ENCODE measurements at places on chromosomes 11 and 22.

GRCh38 chr11:70191495-70192140, 11.5 kb upstream of the FADD start:
- DNase-seq: no peak

GRCh38 chr11:64787526-64788320, 9.4 kb upstream of the SF1 start:
- DNase-seq: no peak

DNA sequence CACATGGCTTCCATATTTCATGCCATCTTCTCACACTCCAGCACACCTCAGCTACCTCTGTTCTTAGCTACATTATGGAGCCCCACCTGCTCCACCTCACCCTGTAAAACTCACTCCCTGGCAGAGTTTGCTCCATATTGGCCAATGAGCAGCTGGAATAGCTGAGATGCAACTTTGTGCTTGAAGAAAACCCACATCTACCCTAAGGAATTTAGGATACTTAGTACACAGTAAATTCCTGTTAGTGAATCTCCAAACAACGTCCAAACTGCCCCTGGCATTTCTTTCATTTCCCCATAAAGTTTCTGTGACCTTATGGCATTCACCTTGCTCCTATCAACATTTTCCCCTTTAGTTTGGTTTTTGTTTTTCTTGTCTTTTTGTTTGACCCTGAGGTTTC, 2.2 kb upstream of the VWCE start:
- DNase-seq: no peak

GRCh38 chr11:17005646-17006045, 8.6 kb downstream of the PLEKHA7 start:
- no peak for DNase-seq

DNA sequence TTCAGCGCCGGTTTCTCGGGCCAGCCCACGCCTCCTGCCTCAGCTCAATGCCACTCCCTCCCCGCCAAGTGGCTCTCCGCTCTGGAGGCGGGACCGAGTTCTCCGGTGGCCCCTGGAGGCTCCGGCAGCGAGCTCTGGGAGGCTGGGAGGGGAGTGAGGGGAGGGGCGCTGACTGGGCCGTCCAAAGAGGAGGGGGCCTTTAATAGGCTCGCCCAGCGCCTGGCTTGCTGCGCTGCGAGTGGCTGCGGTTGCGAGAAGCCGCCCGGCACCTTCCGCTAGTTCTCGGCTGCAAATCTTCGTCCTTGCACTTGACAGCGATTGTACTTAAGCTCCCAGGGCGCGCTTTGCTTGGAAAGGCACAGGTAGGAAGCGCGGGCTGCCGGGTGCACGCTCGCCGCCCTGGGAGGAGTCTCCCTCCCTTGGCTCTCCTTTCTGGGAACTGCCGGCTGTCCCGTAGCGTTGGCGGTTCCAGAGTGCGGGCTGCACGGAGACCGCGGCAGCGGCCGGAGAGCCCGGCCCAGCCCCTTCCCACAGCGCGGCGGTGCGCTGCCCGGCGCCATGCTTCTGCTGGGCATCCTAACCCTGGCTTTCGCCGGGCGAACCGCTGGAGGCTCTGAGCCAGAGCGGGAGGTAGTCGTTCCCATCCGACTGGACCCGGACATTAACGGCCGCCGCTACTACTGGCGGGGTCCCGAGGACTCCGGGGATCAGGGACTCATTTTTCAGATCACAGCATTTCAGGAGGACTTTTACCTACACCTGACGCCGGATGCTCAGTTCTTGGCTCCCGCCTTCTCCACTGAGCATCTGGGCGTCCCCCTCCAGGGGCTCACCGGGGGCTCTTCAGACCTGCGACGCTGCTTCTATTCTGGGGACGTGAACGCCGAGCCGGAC, at the start of gene ADAMTS15:
Gene ADAMTS15 (plus strand): TSS at position 230 of the 894 bp plus-strand sequence. CDS start 329 bp downstream, at position 559.
- no peak for DNase-seq

- DNase-seq: no peak
Observed at GRCh38 chr11:78427615-78428265, 10.1 kb upstream of the GAB2 start.

DNA sequence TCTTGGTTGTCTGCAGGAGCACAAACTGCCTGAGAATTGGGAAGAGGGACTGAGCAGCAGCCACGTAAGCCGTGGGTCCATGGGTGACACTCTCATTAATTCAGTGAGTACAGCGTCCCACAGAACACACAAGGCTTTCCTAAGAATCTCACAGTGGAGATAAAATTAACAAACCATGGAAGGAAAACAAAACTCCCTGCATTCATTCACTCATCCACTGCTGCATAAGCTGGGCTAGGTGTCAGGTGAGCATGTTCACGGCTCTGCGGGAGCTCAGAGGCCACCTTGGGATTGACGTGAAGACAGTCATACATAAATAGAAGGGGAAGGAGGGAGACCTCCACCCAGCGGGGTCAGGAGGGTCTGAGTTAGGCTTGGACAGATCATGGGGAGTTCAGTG, 1442.7 kb downstream of the TBC1D22A start:
- no peak for DNase-seq

DNA sequence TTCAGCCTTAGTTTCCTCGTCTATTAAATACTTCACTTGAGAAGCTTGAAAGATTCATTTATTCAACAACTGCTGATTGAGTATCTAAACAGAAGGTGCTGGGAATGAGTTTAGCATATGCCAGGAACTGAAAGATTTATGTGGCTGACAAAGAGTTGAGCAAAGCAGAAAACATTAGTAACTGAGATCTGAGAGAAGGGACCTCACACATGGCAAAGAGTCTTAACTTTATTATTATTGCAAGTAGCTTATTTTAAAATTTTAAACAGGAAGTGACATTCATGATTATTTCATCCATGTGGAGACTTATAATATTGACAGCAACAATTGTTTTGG, 133.6 kb downstream of the CASP12 start:
- no peak for DNase-seq

DNA sequence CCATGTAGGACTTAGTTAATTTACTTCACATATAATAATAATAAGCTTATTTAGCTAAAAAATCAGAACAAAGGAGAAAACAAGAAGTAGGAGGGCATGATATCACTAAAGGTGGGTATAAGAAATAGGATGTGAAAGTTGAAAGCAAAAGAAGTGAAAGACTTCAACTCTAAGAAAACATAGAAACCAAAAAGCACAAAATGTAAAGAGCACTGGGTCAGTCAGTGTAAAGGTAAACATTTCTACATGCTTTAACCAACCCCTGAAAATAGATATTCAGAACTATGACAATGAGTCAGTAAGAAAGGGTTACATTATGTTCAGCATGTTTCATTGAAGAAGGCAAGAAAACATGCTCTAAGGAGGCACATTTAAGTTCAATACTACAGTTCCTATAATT, 298.8 kb downstream of the SWAP70 start:
- DNase-seq: no peak

DNA sequence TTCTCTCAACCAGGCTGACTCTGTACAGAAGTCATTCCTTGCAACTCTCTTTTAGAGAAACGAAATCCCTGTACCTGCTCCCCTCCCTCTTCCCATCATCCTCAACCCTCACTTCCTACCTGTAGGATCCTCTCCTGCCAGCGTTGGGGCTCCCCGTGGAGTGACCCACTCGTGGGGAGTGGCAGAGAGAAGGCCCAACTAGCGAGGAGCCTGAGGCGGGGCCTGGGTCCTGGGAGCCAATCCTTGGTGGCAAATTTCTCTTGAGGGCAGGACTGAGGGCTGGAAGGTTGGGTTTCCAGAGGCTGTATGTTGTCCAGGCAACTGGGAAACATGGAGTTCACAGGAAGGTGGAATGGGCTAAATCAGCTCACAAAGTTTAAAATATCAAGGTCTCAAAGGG, 10.4 kb downstream of the NHERF4 start:
- no peak for DNase-seq

DNA sequence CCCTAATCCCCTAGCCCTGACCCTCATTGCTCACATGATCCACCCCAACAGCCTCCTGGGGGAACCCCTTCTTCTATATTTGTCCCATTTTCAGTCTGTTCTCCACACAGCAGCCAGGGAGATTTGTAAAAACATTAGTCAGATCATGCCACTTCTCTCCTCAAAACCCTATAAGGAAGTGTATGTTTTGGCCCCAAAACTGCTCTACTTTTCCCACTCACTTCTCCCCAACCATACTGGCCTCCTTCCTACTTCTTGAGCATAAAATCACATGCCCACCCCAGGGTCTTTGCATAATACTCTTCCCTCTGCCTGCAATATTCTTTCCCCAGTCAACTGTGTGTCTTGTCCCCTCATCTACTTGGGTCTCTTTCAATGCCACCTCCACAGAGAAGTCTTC, 4.7 kb upstream of the SLC22A12 start:
- no peak for DNase-seq

DNA sequence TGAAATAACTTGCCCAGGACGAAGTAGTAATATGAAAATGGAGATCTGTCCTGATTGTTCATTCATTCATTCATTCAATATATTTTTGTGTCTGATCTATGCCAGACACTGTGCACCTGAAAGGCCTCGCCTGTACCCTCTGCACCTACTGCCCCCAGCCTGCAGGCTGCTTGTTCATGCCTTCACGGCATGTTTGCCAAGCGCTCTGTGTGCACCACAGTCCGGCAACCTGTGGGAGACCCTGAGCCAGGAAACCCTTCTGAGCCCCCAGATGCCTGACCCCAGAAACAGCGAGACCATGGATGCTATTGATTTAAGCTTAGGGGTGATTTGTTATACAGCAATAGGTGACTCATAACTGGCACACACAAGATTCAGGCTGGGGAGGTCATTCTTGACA, 47.0 kb downstream of the RTL6 start:
- no peak for DNase-seq

- no peak for DNase-seq
Observed at GRCh38 chr22:41745968-41746367, 46.7 kb downstream of the MEI1 start.

DNA sequence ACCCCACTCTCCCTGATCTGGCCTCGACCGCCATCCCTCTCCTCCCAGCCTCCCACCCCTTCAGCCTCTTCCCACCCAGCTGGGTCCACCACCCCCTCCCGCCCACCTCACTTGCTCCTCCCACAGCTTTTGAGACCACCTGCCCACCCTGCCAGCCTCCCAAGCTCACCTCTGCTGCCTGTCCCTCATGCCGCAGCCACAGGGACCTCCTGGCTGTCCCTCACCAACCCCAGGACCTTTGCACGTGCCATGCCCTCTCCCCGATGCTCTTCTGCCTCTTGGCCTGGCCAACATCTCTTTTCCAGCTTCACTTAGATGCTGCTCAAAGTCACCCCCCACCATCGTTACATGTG, 6.5 kb downstream of the PNPLA5 start:
- no peak for DNase-seq

DNA sequence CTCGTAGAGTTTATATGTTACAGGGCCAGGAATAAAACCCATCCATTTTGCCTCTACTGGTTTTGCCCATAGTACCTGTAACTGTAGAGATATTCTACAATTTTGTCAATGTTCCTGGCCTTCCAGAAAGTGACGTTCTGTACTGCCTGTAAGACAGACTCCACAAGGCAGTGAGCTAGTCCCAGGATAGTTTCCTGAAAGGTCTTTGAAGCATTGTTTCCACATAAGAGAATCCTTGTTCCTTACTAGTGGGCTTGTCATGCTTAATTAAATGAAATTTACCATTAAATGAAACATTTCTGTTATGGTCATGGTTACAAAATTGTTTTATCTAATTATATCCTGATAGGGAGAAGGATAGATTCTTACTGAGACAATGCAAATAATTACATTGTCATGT, 80.4 kb downstream of the HSD17B12 start:
- no peak for DNase-seq

DNA sequence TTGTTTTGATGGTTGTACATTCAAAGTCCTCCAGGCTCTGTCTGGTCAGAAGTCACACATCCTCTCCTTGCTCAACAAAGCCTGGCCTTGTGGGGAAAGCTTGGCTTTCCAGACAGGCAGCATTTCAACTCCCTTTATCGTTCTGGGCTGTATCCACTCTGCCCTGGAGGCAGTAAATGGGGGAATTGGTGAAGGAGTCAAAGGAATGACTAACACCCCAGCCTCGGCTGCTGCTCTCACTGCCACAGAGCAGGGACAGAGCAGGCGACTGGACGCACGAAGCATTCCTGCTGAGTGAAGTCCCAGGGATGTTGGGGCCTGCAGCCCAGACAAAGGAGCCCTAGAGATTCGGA, 52.8 kb downstream of the WNT11 start:
- DNase-seq: no peak
